ENCODE measurements at places on chromosomes 1 and 21. TPM values are rescaled to one million over a fixed set of nuclear protein-coding genes. Genes with fewer than 3 reads are reported as not detected.

GUCA2A gene
- total RNA-seq = not detected

ILDR2 gene
- total RNA-seq = 8.6 TPM

NR1I3 gene
- total RNA-seq = not detected

RCSD1 gene
- total RNA-seq = 19.6 TPM

COL6A1 gene
- 1,404 TPM for total RNA-seq

DNA sequence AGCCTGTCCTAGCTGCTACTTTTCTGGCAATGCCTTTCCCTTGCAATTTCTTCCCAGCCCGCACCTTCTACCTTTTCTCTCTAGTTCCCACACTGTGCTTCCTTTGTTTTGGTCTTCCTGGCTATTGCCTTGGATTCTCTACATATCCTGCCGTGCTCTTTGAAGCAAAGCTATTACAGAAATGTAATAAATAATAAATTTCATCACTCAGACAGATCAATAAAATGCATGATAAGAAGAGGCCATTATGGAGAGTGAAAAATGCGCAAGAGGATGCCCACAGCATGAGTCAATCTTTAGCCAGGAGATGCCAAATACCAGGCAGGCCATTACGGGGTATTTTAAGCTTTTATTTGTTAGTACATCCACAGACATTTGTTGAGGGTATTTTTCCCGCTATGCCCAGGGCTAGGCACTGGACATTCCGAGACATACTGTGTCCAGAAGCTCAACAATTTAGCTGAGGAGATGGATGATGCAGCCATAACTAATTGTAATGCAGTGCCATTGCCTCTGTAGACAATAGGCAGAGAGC, 163.6 kb downstream of the ST6GALNAC3 start:
- no peak overlapping the region for H3K4me3 ChIP-seq
- H3K27ac ChIP-seq = no peak overlapping the region
- H3K4me1 ChIP-seq = peaks cover 15% of the 10 kb centered on the region
- no peaks in the 10 kb centered on the region for H3K27me3 ChIP-seq
- H3K36me3 ChIP-seq = no peaks in the 10 kb centered on the region

DNA sequence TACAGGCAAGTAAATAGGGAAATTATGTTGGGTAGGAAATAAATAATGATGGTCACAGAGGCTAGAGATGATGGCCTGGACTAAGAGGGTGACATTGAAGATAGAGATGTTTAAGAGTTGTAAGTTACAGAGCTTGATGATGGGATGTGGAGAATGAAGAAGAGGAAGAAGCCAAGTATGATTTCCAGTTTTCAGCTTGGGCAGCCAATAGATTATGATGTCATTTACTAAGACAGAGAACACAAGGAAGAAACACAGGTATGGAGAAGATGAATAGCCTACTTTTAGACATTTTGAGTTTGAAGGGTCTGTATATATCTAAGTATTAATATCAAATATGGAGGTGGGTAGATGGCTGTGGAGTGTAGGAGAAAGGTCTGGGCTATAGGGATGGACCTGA, 56.0 kb upstream of the PRELP start:
- no peaks in the 10 kb centered on the region for H3K27me3 ChIP-seq
- H3K4me3 ChIP-seq = no peak overlapping the region
- no peak for DNase-seq
- H3K27ac ChIP-seq = no peak overlapping the region
- no peaks in the 10 kb centered on the region for H3K36me3 ChIP-seq
- H3K4me1 ChIP-seq = peaks cover 4% of the 10 kb centered on the region

GRCh38 chr21:15966231-15966630, 236.4 kb downstream of the USP25 start:
- H3K4me1 ChIP-seq = peaks cover 6% of the 10 kb centered on the region
- no peaks in the 10 kb centered on the region for H3K36me3 ChIP-seq
- H3K27me3 ChIP-seq = no peaks in the 10 kb centered on the region
- no peak overlapping the region for H3K4me3 ChIP-seq

DNA sequence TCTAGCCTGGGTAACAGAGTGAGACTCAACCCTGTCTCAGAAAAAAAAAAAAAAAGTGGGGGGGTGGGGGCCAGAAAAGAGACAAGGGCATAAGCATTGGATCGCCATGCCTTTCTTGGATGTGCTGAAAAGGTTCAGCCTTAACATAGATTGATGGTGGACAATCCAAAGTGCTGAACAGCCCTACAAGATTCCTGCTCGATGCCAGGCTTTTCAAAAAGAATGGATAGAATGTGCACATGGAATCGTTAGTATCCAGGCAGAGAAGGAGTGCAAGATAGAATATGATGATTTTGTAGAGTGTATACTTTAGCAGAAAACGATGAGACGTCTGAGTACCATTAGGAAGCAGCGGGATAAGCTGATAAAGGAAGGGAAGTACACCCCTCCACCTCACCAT, 10.9 kb upstream of the COA7 start:
- DNase-seq = no peak
- no peak overlapping the region for H3K4me3 ChIP-seq
- H3K36me3 ChIP-seq = no peaks in the 10 kb centered on the region

- H3K4me3 ChIP-seq = no peak overlapping the region
- H3K27ac ChIP-seq = no peak overlapping the region
- H3K27me3 ChIP-seq = no peaks in the 10 kb centered on the region
- H3K36me3 ChIP-seq = no peaks in the 10 kb centered on the region
- no peak for DNase-seq
- no peaks in the 10 kb centered on the region for H3K4me1 ChIP-seq
Measured at GRCh38 chr1:89070509-89070908, 5.5 kb upstream of the GBP1 start.

GRCh38 chr1:46053734-46054133, 78.7 kb downstream of the PIK3R3 start:
- no peaks in the 10 kb centered on the region for H3K27me3 ChIP-seq
- no peaks in the 10 kb centered on the region for H3K36me3 ChIP-seq
- H3K4me3 ChIP-seq = no peak overlapping the region
- DNase-seq = no peak
- no peaks in the 10 kb centered on the region for H3K4me1 ChIP-seq

GRCh38 chr1:17844185-17844826, 89.2 kb downstream of the ACTL8 start:
- no peak overlapping the region for H3K4me3 ChIP-seq
- H3K27me3 ChIP-seq = peaks cover 5% of the 10 kb centered on the region
- H3K27ac ChIP-seq = no peak overlapping the region

GRCh38 chr1:17475752-17476151, 36.3 kb upstream of the RCC2 start:
- H3K4me1 ChIP-seq = no peaks in the 10 kb centered on the region
- H3K36me3 ChIP-seq = no peaks in the 10 kb centered on the region
- no peak overlapping the region for H3K4me3 ChIP-seq
- no peak overlapping the region for H3K27ac ChIP-seq

- no peaks in the 10 kb centered on the region for H3K36me3 ChIP-seq
- no peak overlapping the region for H3K4me3 ChIP-seq
- no peaks in the 10 kb centered on the region for H3K4me1 ChIP-seq
- no peaks in the 10 kb centered on the region for H3K27me3 ChIP-seq
Measured at GRCh38 chr1:38094711-38095290, 48.2 kb upstream of the POU3F1 start.

DNA sequence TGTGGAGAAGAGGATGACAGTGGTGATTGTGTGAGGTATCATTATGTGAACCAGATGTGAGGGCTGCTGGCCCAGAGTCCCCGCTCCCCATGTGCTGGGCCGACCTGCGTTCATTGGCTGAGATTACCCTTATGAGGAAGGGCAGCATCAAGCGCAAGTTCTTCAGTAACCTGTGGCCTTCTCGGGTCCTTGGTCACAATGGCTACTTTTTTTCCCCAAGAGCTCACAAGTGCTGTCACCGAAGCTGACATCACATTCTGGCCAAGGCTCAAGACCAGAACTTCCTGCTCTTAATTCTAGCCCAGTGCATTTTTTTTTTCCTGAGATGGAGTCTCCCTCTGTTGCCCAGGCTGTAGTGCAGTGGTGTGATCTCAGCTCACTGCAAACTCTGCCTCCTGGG, 262.9 kb downstream of the RHOU start:
- H3K27me3 ChIP-seq = no peaks in the 10 kb centered on the region
- H3K27ac ChIP-seq = no peak overlapping the region
- H3K4me3 ChIP-seq = no peak overlapping the region
- no peaks in the 10 kb centered on the region for H3K36me3 ChIP-seq
- H3K4me1 ChIP-seq = no peaks in the 10 kb centered on the region

GRCh38 chr1:56569661-56570060, 9.7 kb downstream of the PLPP3 start:
- H3K27me3 ChIP-seq = no peaks in the 10 kb centered on the region
- no peaks in the 10 kb centered on the region for H3K36me3 ChIP-seq
- H3K4me3 ChIP-seq = no peak overlapping the region
- H3K27ac ChIP-seq = no peak overlapping the region
- no peak for DNase-seq

DNA sequence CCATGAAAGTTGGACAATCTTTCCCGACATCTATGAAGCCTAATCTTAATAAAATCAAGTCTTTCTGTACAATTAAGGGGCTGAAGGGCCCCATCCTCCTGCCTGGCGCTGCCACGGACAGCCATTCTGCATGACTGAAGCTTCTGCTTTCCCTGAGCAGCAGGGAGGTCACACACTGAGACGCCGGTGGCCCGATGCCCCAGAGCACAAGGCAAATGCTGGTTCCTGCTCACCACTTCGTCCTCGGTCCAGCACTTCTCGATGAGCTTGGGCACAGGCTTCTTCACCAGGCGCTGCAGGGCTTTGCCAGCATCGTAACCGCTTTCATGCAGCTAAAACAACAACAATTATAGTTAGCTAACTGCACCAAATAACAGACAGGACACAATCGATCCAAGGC, 147.8 kb downstream of the SLC45A1 start:
- no peak for DNase-seq
- H3K27me3 ChIP-seq = no peaks in the 10 kb centered on the region
- no peaks in the 10 kb centered on the region for H3K36me3 ChIP-seq
- no peak overlapping the region for H3K4me3 ChIP-seq
- H3K4me1 ChIP-seq = no peaks in the 10 kb centered on the region

DNA sequence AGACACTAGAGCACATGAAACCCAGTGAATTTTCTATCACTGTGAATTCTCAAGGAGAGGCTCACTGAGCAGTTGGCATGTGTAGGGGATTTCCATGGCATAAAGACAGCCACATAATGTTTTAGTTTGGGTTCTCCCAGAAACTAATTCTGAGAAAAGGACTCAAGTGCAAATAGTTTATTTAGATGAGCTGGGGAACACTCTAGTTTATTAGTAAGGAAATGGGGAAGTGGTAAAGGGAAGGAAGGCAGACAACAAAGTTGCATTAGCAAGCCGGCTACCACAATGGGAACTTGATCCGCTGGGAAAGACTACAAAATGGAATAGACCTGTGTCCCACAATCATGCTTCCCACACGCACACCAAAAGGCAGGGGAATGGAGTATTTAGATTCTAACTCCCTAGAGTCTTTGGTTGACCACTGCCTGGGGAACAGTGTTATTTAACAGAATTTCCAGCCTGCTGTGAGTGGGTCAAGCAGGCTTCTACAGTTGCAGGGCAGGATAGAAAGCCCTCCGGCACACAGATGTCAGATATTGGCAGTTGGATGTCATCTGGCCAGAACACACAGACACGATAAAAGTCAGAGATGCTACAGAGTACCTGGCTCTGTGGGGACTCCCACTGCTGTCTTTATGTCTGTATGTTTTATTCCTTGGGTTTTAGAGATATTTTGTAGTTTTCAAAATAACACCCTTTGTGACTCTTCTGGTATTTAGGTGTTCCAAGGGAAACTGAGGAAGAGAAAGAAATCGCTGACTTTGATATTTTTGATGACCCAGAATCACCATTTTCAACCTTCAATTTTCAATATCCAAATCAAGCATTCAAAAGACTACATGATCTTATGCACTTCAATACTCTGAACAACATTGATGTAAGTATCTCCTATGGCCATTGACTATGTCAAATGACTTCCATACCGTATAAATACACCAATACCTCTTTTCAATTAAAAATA, 150.1 kb downstream of the PLA2G4A start:
- DNase-seq = no peak
- H3K36me3 ChIP-seq = no peaks in the 10 kb centered on the region
- peak overlapping the region; percentile 75 for H3K27ac ChIP-seq
- H3K27me3 ChIP-seq = no peaks in the 10 kb centered on the region

DNA sequence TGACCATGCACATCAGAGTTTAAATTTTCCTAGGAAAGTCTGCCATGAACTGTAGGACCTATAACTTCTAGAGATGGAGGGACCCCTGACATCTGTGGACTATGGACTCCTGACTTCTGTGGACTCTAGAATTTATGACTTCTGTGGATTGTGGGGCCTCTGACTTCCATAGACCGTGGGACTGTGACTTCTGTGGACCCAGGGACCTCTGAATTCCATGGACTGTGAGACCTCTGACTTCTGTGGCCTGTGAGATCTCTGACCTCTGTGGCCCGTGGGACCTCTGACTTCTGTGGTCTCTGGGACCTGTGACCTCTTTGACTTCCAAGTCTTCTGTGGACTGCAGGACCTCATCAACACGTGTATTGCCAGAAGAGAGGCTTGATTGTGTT, 36.7 kb downstream of the PEX14 start:
- H3K36me3 ChIP-seq = no peaks in the 10 kb centered on the region
- H3K4me3 ChIP-seq = no peak overlapping the region
- peak overlapping the region; percentile 61 for H3K27ac ChIP-seq

DNA sequence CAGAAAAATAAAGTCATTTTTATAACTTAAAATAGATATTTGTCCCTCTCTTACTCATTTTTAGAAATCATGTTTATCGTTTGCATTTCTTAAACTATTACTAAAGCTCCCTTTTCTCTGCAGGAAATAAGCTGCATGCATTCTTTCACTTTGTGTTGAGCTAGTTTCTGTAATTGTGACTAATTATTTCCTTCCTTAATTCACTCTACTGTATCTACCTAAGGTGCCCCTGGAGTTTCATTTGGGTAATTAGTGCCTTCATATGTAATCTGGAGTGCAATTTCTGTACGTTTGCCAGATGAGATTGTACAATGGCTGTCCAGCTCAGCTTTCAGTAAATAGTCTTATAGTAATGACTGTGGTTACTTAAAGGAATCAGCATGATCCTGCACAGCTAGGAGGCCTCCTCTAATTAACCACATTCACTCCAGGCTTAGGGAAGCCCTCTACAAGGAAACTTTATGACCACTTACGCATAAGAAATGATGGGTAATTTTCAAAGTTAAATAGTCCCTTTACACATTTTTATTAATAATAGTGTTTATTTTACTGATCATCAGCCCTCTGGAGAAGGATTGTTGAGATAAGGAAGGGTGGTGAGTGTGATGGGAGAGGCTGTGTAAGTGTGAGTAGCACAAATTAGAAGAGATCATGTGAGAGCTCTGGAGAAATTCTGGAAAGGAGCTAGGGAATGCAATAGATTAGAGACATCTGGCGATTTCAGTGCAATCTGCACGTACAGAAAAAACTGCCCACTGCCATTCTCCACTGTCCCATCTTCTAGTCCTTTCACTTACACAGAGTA, 86.8 kb downstream of the LRRC8C start:
- peaks cover 15% of the 10 kb centered on the region for H3K4me1 ChIP-seq
- H3K4me3 ChIP-seq = no peak overlapping the region
- H3K36me3 ChIP-seq = no peaks in the 10 kb centered on the region
- no peaks in the 10 kb centered on the region for H3K27me3 ChIP-seq

- H3K36me3 ChIP-seq = no peaks in the 10 kb centered on the region
- no peak overlapping the region for H3K4me3 ChIP-seq
- H3K4me1 ChIP-seq = no peaks in the 10 kb centered on the region
- no peak overlapping the region for H3K27ac ChIP-seq
Measured at GRCh38 chr1:211182746-211183145, 48.8 kb upstream of the KCNH1 start.
